ENCODE measurements at places on chromosomes 1 and 21. TPM values are rescaled to one million over a fixed set of nuclear protein-coding genes. Genes with fewer than 3 reads are reported as not detected.

PPFIA4 gene
- 5.4 TPM for total RNA-seq

LCE1A gene
- not detected for total RNA-seq

DNA sequence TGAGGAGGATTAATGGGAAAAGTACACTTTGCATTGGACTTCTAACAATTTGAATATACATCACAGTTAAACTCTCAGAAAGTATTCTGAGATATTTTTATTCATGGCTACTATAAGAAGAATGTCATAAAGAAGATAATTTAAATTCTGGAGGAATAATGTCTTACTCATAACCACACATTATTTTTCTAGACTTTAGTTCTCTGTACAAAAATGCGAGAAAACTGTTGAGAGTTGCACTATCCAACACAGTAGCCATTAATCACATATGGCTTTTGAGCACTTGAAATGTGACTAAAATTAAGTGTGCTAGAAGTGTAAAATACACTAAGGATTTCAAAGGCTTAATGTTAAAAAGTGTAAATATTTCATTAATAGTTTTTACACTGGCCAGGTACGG lies 53.8 kb downstream of the CRB1 start:
- DNase-seq = no peak

GRCh38 chr1:33267468-33268205 lies 11.3 kb downstream of the ZNF362 start:
- no peak for DNase-seq

GJA9 gene
- not detected for total RNA-seq

GRCh38 chr1:189962181-189962580 lies 515.5 kb downstream of the BRINP3 start:
- DNase-seq = peak; percentile 90

- no peak for DNase-seq
Observed at GRCh38 chr1:12087797-12088314, 24.8 kb downstream of the TNFRSF8 start.

- DNase-seq = peak; percentile 37
Observed at GRCh38 chr1:117683571-117684285, 77.9 kb downstream of the TENT5C start.

DNA sequence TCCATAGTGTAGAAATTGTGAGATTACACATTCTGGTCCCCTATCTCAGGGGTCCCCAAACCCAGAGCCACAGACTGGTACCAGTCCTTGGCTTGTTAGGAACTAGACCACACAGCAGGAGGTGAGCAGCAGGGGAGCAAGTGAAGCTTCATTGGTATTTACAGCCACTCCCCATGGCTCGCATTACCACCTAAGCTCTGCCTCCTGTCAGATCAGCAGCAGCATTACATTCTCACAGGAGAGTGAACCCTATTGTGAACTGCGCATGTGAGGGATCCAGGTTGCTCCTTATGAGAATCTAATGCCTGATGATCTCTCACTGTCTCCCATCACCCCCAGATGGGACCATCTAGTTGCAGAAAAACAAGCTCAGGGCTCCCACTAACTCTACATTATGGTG lies 229.7 kb upstream of the IRF2BP2 start:
- DNase-seq = no peak

GRCh38 chr21:35070436-35070835 lies 21.3 kb upstream of the RUNX1 start:
- DNase-seq = no peak

- no peak for DNase-seq
Observed at GRCh38 chr21:19608101-19608621, 1204.6 kb upstream of the TMPRSS15 start.

UMODL1 gene
- not detected for total RNA-seq

GRCh38 chr1:88378560-88378959 lies 305.5 kb upstream of the PKN2 start:
- DNase-seq = no peak

SMCP gene
- total RNA-seq = not detected

FCER1G gene
- not detected for total RNA-seq

DNA sequence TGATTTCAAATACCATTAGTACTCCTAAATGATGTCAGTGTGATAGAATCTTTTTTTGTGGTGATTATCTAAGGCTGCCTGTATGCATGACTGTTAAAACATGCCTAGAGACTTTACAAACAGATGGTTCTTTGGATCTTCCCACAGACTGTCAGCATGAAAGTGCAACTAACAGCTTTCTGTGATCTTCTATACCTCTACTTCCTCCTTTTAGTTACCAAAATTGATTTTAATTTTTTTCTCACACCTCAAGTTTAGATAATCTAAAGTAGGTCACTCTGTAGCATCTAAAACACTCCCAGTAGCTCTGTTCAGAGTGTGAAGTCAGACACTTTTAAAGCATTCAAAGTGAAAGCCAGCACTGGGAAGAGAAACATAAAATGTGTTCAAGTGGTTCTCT lies 534.5 kb downstream of the PTPRC start:
- DNase-seq = peak; percentile 77

LMX1A gene
- not detected for total RNA-seq

GRCh38 chr1:32028746-32029145 lies 15.1 kb downstream of the KHDRBS1 start:
- DNase-seq = peak; percentile 71

- peak; percentile 90 for DNase-seq
Observed at GRCh38 chr1:229024528-229025130, 246.3 kb upstream of the RAB4A start.

DNA sequence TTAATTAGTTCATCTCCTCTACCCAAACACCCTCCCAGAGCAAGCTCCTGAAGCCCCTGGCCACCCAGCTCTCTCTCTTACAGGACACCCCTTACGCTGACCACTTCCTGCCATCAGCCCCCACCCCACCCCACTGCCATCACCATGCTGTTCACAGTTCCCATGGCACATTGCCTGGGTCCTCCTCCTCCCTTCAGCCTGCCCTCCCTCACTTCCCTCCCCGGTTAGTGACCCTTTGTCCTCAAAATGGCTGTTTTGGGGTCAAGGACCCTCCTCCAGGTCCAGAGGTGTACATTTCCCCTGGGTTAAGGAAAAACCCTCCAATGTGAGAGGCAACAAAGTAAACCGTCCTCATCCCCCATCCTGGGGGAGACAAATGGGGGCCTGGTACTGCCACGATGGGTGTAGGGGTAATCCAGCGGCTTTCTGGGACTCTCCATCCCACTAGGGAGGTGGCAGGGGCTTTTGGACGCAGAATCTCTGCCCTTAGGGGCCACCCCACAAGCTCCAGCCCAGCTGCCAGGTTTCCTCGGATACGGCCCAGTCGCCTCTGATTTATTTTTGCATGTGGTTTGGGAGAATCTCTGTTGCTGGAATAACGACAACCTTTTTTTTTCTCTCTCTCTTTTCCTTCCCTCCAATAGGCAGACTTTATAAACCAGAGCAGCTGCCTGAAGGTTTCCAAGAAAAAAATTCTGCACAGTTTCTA lies 8.5 kb downstream of the CAMK2N1 start:
- DNase-seq = peak; percentile 65

ZNF683 gene
- total RNA-seq = not detected

FMO1 gene
- total RNA-seq = not detected

KLHDC9 gene
- 0.18 TPM for total RNA-seq

DNA sequence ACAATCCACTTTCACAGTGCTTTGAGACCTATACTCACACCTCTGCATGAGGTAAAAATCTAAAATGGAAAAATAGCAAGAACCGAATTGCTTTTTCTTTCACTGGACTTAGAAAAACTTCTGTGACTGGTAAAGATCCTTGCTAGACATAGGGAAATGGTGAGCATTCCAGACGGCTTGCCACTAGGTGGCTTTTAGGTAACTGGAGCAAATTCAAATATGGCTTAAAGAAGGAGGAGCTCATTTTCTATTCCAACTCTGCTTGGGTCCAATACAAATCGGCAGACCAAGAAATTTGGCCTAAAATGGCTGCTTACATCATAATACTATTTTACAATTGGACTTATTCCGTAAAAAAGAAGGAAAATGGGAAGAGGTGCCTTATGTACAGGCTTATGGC lies 977.9 kb downstream of the ADGRL2 start:
- no peak for DNase-seq

POGZ gene
- total RNA-seq = 15.0 TPM

- DNase-seq = no peak
Observed at GRCh38 chr1:54120698-54121481, 31.9 kb downstream of the CDCP2 start.

DNA sequence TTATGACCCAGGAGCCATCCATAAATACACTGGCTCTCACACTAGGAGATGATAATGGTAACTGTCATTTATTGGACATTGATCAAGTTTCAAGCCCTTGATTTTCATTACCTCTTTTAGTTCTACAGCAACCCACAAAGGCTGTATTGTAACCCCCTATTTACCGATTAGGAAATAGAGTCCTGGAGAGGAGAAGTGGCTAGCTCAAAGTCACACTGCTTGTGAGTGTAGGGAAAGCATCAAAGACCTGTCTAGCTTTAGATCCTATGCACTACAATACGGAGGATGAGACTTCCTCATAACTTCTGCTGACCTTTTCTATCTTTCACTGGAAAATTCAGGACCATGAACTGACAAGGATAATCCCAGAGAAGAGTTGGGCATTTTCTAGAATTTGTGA lies 115.2 kb downstream of the LMX1A start:
- DNase-seq = no peak

CLCA1 gene
- not detected for total RNA-seq

RNPEP gene
- total RNA-seq = 39.7 TPM

CYP4Z1 gene
- not detected for total RNA-seq

RAB7B gene
- 9.1 TPM for total RNA-seq

- no peak for DNase-seq
Observed at GRCh38 chr1:222387007-222387814, 160.7 kb downstream of the HHIPL2 start.

GRCh38 chr1:51569284-51570062 lies 47.4 kb upstream of the OSBPL9 start:
- peak; percentile 82 for DNase-seq

SLAMF9 gene
- total RNA-seq = 0.28 TPM

DNA sequence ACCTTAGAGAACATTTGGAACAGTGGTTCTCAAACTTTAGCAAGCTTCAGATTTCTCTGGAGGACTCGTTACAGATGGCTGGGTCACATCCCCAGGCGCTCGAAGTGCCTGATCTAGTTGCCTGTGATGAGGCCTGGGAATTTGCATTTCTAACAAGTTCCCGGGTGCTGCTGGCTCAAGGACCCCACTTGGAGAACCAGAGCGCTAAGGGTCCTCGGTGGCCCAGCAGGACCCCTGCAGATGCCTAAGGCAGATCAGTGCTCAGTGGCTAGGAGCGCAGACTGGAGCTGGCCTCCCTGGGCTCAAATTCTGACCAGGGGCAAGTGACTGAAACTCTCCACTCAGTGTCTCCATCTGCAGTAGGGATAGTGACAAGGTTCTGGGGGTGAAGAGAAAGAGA lies 208.2 kb downstream of the DYRK1A start:
- DNase-seq = no peak

RGS21 gene
- not detected for total RNA-seq

RSPO1 gene
- total RNA-seq = not detected

DNA sequence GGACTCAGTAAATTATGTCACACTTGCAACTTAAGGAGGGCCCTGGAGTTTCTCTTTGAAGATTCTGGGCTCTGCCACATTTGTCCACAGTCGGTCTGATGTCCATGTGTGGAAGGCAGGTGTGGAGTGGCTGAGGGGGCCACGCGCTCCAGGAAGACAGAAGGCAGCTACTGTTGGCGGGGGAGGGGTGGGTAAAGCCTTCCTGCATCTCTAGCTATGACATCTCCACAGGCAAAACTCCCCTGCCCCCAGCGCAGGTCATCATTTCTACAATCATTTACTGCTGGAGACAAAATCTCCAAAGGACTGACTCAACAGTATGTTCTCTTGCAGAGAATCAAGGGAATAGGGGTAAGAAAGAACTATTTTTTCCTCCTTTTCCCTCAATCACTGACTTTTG lies 11.4 kb upstream of the TSPEAR start:
- DNase-seq = no peak

FCRL6 gene
- total RNA-seq = not detected

IQGAP3 gene
- total RNA-seq = 13.6 TPM

NID1 gene
- 21.9 TPM for total RNA-seq

CYP2J2 gene
- not detected for total RNA-seq

DNA sequence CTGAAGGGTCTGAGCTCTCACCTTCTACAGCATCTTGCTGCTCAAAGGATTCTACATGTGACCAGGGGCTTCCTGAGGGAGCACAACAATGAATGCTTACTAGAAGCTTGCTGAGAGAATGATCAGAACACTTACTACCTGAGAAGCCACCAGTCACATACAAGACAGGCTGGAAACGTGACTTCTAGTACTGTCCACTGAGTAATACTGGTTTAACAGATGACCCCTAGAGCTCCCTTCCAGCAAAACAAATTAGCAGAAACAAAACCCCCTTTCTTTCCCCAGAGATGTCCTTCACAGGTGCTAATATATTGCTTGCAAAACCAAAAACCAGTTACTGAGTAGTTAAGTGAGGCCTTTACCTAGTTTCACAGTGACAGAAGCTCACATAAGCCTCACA lies 2.1 kb downstream of the TAF5L start:
- DNase-seq = no peak

DNA sequence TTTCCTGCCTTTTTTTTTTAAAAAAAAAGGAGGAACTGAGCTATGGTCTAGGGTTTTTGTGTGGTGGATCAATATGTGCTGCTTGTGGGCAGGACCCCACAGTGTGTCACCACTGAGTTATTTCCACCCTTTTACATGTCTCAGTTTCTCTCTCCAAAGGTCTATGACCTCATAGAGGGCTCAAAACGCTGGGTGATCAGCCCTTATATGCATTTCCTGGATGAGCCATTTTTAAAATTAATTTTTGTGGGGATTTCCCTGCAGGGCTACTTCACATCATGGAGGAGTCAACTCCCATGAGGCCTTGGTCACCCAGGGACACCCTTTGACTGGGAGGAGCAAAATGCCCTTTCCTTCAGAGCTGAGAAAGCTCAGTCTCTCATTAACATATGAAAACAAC lies 20.7 kb upstream of the HAO2 start:
- DNase-seq = no peak

DNA sequence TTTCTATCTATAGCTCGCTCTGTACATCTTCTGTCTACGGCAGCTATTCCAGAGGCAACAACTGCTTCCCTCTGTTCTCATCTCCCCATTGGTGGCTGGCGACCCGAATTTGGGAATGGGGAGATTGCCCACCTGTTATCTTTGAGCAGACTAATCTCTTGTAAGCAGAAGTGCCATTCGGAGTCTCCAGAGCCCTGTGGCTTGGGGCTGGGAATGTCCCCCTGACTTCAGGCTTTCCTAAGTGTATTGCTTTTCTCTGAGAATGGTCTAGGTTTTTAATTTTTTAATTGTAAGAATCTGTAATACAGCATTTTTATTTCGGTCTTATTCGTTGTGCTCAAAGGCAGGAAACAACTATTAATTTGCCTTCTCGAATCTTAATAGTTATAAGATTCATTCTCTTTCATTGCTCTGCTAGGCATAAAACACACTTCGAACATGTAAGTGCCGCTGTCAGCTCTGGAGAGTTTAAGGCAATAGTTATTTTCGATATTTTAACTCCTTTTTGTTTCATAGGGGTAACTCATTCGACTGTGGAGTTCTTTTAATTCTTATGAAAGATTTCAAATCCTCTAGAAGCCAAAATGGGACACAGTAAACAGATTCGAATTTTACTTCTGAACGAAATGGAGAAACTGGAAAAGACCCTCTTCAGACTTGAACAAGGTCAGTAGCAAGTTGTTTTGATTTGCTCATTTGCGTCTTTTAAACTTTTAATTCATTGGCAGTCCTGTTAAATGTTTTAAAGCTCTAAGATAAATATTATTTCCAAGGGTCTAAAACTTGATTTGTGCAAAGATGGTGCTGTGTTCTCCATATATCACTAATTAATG lies 514 bp downstream of the AGL start:
- DNase-seq = no peak

- DNase-seq = no peak
Observed at GRCh38 chr1:34235594-34235993, 58.9 kb downstream of the C1orf94 start.

Measured in IMR-90 (cell line).